Activated CD4-positive, alpha-beta T cell treated with anti-CD3 and anti-CD28 coated beads for 24 hours (primary cell): ENCODE measurements at places on chromosomes 6 and 20.

GRCh38 chr20:31685853-31686643, 36.6 kb downstream of the BCL2L1 start:
- DNase-seq: no peak

GRCh38 chr6:140480852-140481251, 1106.4 kb upstream of the CITED2 start:
- DNase-seq: no peak

- no peak for DNase-seq
These were observed 781.4 kb downstream of the QKI start for GRCh38 chr6:164195942-164196281.

DNA sequence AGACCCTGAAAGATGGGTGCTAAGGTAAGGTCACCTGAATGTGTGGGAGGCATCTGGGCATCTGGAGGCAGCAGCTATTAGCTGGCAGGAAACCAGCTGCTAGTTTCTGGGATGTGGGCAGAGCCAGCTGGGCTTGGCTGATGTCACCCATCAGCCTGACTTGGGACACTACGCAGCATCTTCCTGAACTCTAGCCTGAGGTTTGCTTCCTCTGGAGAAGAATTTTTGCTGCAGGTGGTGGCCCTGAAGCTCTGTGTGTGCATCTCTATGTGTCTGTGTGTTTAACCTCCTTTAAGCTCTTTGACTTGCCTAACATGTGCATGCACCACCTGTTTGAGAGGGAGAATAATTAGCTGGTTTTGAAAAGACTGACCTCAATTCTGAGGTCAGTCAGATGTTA, 465.1 kb upstream of the CHD6 start:
- no peak for DNase-seq

DNA sequence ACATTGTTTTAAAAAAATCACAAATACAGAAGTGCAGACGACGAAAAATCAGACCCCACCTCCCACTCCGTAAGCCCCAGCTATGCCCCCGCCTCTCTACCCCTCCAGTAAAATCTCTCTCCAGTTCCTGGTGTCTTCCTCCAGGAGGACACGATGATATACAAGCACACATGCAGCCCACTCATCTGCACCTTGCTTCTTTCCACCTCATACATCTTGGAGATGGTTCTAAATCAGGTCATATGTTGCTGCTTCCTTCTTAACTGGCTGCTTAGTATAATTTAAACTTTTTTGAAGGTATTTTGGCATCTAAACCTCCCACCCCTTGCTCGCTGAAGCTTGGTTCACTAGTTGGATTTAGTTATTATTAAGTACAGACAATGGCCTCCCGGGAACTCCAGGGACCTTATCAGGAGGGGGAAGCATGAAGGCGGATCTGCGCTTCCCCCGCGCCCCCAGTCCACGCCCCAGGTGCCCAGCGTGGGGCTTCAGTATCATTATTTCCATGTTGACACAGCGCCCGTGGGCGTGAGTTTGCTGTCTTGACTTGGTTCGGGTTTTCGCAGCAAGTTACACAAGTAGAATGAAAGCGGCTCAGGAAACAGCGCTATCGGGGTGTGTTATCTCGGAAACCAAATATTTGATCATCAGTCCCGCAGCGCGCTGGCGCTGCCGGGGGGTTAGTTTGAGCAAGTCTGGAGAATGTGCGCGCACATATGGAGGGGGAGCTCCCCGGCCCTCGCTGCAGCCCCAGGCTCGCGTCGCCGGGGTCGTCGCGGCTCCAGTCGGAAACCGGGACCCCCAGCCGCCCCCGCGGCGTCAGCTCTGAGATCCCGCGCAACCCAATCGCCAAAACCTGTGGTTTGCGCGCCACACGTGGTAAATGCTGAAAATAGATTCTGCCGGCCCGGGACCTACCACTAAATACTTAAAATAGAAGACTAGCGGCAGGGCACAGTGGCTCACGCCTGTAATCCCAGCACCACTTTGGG, 2.3 kb downstream of the BMP7 start:
- DNase-seq: no peak

DNA sequence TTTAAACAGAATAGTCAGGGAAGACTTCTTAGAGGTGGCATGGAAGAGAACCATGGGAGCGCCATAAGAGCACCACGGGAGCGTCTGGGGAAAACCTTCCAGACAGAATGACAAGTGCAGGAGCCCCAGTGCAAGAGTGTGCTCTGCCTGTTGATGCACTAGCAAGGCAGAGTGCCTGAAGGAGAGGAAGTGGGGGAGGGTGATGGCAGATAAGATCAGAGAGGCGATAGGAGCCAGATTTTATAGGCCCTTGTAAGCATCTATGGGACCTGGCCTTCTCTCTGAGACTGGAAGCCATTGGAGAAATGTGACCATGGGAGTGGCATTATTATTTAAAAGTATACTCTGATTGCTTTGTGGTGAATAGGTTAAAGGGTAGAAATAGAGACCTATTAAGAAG, 13.1 kb downstream of the FUCA2 start:
- DNase-seq: no peak

DNA sequence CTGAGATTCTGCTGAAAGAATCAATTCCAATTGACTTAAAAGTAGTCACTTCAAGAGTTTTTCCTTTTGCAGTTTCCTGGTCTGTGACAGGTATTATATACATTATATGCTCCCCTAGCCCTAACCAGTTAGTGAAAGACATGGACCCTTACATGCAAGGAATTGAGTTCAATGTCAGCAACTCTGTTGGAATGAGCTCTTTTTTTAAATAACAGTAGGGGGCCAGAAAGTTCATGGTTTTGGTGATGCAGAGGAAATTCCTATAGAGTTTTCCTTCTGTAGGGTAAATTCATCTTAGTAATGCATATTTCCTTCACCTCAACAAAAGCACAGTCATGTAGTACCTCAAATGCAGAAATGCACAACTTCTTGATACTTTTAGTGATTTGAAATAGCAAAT, 172.2 kb downstream of the KIF6 start:
- no peak for DNase-seq

DNA sequence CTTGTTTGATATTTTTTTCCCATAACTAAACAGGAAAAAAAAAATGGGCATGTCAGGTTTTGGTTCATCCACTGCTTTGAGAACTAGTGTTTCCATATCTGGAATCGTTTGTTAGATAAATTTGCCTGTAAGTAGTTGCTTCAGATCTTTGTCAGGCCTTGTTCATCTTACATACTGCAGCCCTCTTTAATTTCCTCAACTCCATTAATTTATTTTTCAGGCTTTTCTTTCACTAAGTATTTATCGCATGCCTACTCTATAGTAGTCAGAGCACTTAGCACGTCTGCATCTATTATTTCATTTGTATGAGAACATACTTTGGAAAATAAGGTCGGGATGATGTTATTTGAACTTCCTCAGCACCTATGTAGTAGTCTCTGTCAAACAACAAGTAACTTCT, 80.9 kb downstream of the CAP2 start:
- DNase-seq: no peak

DNA sequence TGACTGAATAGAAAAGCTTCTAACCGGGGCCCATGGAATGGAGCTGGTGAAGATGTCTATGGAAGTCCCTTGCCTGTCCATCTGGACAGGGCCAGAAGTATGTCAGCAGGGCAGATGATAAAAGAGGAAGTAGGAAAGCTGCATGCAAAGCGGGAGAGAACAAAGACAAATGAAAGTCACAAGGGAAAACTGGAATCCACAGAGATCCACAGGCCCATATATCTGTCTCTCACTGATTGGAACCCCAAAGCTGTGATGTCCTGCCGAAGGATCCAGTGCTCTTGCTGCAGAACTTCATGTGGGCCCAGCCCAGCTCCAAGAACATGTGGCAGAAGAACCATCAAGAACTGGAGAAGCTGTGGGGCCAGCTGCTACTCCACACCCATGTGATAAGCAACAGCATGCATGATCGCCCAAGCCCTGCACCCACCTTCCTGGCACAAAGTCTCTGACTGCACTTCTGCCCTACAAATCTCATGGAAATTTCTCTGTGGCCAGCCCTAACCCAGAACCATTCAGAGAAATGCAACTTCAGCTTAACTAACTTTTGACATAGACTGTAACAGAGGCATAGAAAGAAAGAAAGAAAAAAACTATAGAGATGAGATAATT, 716.0 kb downstream of the KIF16B start:
- no peak for DNase-seq

DNA sequence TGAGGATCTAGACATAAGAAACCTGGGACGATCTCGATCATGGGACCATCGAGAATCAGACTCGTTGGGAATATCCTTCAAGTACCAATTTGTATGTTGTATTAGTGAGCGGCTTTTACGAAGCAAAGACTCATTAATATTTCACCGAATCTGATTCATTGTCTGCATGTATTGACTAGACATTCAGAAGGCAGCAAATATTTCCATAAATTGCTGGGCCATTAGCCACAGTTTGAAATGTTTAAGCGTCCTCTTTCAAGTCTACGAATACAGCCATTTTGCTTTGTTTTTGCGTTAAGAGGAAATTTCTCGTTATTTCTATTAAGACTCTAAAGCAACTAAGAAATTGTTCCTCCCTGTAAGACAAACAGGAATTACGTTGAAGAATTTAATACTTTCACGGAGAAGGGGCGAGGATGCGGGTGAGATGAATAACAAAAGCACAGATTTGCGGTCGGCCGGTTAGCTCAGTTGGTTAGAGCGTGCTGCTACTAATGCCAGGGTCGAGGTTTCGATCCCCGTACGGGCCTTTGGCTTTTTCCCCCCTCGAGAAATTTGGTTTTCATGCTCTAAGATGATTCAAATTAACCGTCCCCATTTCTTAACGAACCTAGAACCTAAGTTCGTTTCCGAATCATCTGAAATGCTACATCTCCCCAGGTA, 18.5 kb downstream of the POM121L2 start:
- no peak for DNase-seq

DNA sequence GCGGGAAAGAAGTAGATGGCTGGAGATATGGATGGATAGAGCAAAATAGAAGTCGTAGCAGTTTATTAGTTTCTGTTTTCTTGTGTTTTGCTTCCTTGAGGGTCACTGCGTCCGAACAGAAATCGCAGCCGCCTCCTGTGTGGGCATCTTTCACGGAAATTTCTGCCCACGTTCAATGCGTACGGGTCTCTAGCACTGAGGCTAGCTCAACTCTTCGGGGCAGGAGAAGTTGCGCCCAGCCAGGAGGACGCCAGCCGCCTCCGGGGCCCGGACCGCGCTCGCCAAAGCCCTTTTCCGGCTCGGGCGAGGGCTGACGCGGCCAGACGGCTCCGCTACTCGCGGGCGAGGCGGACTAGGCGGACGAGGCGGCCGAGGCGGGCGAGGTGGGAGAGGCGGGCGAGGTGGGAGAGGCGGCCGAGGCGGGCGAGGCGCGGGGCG, 814 bp downstream of the TFAP2B start:
- DNase-seq: no peak

GRCh38 chr6:166565084-166565967, 21.2 kb downstream of the RAMACL start:
- DNase-seq: no peak

DNA sequence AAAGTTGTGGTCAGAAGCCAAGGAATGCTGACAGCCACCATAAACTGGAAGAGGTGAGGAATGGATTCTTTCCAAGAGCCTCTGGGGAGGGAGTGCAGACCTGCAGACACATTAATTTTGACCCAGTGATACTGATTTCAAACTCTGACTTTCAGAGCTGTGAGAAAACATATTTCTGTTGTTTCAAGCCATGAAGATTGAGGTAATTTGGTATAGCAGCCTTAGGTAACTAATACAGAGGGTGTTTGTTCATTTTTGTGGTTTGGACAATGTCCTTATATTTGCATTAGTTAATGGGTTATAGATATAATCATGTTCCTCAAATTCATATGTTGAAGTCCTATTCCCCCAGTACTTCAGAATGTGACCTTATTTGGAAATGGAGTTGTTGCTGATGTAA, 85.4 kb upstream of the GTSF1L start:
- no peak for DNase-seq

DNA sequence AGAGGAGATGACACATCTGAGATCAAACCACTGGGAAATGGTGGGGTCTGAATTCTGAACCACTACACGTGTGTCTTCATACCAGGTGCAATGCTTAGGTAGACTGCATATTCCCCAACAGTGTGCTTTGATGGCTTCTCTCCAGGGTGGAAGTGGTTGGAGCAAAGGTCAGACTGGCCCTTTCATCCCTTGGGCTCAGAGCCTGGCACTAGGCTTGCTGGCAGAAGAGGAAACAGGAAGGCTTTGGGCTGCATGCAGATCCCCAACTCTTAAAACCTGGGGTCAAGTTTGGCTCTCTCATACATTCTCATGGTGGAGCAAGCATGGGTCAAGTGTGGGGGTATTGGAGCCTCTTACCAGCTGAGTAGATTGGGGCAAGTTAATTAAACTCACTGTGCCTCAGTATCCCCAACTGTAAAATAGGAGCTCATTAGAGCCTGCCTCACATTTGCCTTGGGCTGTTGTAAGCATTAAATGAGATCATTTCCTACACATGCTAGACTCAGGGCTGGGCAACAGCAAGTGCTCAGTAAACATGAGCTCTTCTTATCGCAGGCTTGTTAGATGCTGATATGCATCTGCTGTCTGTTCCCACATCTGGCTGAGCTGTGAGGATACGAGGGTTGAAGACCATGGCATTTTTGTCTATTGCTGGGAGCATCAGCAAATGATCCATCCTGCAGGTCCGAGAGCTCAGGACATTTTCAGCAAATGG, 51.6 kb upstream of the FAM83D start:
- DNase-seq: no peak

- no peak for DNase-seq
These were observed 522.4 kb downstream of the HDGFL1 start for GRCh38 chr6:23091795-23092194.

DNA sequence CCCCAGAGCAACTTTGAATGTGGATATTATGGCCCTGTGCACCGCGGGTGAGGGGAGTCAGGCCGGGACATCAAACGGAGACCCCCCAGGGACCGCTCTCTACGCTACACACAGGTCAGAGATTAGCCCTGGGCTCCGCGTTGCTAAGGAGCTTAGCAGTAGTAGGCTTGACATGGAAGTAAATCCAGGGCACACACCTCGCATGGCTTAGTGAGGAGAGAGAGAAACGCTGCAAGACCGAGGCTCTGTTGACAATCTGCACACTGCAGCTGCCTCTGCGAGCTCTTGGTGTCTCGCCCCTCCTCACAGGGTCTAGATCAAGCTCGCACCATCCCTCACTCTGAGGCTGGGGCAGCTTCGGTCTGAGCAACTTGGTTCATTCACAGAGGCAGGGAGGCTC, 116.1 kb upstream of the CDH4 start:
- DNase-seq: no peak

- no peak for DNase-seq
These were observed 56.9 kb upstream of the CD2AP start for GRCh38 chr6:47420394-47421371.

- DNase-seq: no peak
These were observed 65.1 kb downstream of the ALDH8A1 start for GRCh38 chr6:134884752-134885151.

DNA sequence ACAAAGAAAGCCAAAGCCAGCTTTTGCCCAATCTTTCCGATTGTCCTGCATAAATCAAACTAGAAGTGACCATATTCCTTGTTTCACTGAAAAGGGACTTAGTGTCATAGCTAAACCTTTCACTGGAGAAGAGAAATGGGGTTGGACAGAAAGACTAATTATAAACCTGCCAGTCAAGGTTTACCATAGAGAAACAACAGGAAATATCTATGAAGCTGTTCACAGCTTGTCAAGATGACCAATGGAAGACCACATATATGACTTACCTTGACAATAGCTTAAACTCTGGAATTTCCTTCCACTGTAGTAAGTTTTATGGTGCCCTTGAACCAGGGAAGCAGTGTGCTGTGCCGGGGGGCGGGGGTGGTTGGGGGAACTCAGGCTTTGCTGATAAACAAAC, 107.7 kb upstream of the PHACTR1 start:
- DNase-seq: no peak

GRCh38 chr20:4370851-4371250, 350.9 kb upstream of the PRND start:
- no peak for DNase-seq
